AML-193 (cell line): ENCODE measurements at places on chromosomes 6 and 20.

GRCh38 chr6:5899216-5900045 is 107.3 kb downstream of the NRN1 start:
- no peak for DNase-seq

GRCh38 chr20:55561259-55561658 is 444.1 kb downstream of the CBLN4 start:
- no peak for DNase-seq

GRCh38 chr20:63513207-63513606 is 7.4 kb upstream of the PPDPF start:
- no peak for DNase-seq

- peak; percentile 19 for DNase-seq
Observed at GRCh38 chr20:17431621-17432364, 99.4 kb downstream of the BFSP1 start.

DNA sequence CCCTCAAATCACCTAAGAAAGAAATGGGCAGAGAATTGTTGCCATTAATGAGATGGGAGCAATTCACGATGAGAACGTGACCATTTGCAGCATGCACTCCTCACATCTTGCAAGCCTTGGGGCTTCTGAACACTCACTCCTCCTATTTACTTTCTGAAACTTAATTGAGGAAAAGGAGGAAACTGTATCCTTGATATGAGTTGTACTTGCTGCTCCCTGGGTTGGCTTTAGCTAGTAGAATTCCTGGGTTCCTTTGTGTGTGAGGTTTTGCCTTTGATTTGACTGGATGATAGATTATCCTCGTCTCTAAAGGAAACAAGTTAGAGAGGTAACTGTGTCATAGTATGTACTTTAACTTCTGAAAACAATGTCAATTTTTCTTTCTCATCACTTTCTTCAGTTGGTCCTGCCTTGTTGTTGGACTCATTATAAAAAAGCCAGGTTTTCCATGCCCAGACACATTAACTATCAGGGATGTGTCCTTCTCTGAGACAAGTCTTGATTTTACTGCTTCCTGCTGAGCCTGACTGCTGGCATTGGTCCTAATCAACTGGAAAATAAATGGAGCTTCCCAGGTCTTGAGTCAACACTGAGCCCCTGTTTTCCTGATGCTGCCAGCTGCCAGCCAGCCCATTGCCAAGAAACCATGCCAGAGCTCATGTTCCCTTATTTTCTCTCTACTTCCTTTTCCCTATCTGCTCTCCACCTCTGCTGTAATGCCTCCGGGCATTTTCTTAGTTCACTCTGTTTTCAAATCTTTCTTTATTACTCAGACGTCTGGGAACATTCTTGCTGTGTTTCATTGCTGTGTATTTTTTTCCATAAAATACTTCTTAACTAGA is 6.0 kb upstream of the MRAP2 start:
- no peak for DNase-seq

GRCh38 chr6:150142097-150142669 is 661 bp upstream of the PPP1R14C start:
- no peak for DNase-seq

DNA sequence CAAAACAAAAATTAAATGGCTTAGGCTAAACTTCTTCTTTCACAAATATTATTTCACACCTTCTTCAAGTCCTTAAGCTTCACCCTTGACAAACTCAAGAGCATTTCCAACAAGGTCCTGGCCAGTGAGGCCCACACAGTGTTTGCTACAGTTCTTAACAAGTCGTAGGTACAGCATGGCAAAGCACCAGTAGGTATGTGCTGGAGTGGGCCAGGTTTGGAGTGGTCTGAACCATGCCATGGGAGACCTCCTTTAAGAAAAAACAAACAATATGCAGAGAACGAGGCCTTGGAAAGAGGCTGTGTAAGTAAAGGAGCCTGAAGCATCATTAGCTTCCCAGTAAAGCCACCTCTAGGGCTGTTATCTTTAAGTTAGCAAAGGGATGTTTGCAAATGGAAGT is 154.3 kb upstream of the SNX9 start:
- no peak for DNase-seq

- DNase-seq: no peak
Observed at GRCh38 chr6:8889514-8889913, 454.2 kb upstream of the SLC35B3 start.

DNA sequence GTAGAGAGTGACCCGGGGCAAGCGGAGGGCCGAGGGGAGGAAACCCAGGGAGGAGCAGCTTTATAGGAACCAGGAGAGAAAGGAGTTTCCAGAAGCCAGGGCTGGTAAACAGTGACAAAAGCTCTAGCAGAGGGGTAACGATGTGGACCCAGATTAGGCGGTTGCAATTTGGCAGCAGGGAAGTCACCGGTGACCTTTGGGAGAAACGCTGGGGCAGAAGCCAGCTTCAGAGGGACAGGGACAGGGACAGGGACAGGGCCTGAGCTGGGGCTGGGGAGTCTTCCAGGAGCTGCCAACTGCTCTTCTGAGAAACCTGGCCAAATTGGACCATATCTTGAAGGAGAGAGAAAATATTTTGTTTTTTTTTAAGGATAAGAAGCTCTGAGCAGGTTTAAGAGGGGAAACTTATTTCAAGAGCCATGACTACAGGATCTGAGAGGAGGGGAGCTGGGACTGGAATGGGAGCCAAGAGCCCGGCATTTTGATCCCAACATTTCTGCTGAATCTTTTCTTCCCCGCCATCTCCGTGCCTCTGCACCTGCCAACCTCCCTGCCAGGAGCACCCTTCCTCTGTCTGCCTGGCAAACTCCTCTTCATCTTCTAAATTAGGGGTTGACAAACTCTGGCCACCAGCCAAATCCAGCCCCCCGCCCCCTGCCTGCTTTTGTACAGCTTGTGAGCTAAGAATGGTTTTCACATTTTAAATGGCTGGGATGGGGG is 22.6 kb upstream of the PREX1 start:
- DNase-seq: no peak

DNA sequence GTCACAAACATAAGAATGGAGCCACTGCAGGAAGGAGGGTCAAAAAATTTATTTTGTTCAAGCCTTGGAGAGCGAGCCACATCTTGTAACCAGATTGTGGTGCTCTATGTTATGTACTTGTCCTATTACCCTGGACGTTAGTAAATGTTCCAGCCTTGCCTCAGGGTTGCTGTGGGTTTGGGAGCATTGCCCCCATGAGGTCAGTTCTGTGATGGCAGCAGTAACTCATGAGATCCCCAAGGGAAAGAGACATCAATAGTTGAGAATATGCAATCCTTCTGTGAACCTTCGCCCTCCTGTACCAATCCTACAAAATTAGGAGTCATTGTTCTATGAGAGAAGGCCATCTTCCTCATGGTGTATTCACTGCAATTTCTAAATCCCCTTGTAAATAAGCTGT is 16.4 kb upstream of the CFAP206 start:
- DNase-seq: peak; percentile 64

DNA sequence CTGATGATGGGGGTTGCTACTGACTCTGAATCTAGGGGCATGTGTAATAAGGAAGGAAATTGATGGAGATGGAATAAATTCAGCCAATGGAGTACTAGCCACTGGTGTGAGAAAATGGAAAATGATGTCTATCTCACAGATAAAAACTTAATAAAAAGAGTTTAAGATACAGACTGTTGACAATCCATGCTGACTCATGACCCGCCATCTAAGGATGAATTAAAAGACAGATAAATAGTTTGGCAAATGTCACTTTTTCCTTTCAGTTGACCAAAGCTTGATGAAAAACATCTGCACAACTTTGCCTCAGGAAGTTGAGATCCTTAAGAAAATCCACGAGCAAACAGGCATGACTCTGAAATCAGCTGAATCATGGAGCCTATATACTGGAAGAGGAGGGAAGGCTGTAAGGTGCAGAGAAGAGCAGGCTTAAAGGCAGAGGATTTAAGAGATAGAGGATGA is 82.6 kb upstream of the BMP5 start:
- no peak for DNase-seq

DNA sequence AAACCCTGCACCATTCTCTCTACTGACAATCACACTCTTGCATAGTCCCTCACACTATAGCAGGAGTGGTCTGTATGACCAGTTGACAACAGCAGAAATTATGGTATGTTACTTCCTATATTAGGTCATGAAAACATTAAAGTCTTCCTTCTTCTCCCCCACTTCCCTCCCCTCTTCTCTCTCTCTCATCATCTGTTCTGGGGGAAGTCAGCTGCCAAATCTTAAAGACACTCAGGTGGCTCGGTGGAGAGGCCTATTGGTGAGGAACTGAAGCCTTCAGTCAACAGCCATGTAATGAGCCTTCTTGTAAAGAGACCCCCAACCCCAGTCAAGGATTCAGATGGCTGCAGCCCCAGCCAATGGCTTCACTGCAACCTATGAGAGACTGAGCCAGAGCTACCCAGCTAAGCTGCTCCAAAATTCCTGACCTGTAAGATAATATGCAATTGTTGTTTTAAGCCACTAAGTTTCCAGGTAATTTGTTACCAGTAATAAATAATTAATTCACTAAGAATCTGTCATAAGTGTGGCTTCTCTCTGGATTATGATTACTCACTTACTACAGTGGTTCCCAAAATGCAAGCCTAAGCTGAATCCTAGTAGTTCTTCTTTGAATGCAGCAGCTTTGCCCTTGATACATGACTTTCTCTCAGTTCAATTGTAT is 11.2 kb upstream of the TSBP1 start:
- no peak for DNase-seq

- no peak for DNase-seq
Observed at GRCh38 chr6:168342636-168343035, 23.1 kb upstream of the DACT2 start.

- no peak for DNase-seq
Observed at GRCh38 chr6:115708850-115709249, 351.8 kb downstream of the FRK start.

- no peak for DNase-seq
Observed at GRCh38 chr20:7744411-7744810, 195.8 kb downstream of the HAO1 start.

GRCh38 chr6:154792325-154792724 is 59.1 kb downstream of the SCAF8 start:
- DNase-seq: no peak

DNA sequence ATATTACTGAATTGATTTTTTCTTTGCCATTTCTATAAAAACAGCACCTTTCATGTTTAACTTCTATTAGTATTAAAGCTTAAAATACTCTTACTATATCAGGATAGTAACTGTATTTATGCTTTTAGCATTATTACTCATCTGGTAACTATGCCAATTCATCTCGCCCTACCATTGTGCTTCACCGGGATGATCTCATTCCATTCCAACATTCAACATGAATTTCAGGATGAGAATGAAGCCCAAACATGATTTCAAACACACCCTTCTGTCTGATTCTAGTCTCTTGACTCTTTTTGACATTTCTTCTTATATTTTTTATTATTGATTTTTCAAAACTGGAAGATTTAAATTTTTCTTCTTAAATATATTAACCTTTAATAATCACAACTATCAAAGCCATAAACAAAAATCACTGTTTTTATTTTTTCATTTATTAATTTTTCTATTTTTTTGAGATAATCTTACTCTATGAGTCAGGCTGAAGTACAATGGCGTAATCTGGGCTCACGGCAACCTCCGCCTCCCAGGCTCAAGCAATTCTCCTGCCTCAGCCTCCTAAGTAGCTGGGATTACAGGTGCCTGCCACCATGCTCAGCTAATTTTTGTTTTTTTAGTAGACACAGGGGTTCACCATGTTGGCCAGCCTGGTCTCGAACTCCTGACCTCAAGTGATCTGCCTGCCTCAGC is 46.7 kb downstream of the GJA1 start:
- no peak for DNase-seq
